Upper lobe of left lung (tissue), 6 donors: ENCODE measurements at places on chromosomes 6 and 20. TPM values are rescaled to one million over a fixed set of nuclear protein-coding genes. Genes with fewer than 3 reads are reported as not detected.

GRCh38 chr6:118580585-118581419 is 32.7 kb downstream of the PLN start:
- DNase-seq = no peak

- DNase-seq = no peak
Measured at GRCh38 chr6:139713424-139713823, 339.0 kb upstream of the CITED2 start.

GRCh38 chr20:58740356-58741308 is 48.0 kb downstream of the NPEPL1 start:
- no peak for DNase-seq

- no peak for DNase-seq
Measured at GRCh38 chr6:3340894-3341293, 82.1 kb downstream of the PSMG4 start.

GRCh38 chr6:139472351-139473015 is 98.0 kb upstream of the CITED2 start:
- no peak for DNase-seq

- DNase-seq = no peak
Measured at GRCh38 chr6:69343851-69344250, 453.0 kb downstream of the LMBRD1 start.

DNA sequence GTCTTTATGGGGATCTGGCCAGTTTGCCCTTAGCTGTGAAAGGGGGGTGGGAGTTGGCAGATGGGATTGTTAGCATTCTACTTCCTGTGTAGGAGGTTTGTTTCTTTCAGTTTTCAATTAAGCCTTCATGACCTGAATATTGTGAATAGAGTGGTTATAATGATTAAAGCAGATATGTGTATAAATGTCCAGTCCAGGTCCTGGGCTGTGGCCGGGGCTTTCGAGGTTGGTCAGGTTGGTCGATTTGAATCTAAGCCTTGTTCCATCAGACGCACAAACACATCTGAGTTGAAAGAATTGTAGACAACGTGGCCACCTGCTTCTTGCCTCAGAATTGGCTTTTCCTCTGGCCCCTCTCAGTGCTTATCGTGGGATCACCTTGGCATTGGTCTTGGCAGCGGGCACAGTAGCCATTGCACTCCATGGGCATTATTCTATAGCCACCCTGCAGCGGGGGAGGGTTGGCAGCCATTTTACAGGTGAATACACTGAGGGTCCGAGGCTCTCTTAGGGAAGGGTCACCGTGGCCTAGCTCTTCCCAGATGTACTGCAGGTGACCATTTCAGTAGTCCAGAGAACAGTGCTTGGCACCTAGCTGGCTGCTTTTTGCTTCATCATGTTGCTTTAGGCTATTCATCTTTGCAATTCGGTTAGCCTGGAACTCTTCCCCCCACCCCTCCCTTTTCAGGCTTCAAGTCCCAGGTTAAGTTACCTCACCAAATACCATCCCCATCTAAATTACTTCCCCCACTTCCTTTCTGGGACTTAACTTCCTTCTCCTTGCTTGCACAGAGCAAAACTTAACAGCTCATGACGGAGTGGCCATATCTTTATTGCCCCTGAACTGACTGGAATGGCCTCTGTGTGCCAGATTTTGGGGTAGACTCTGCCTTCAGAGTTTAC is 1.1 kb downstream of the RNF114 start:
- no peak for DNase-seq

DNA sequence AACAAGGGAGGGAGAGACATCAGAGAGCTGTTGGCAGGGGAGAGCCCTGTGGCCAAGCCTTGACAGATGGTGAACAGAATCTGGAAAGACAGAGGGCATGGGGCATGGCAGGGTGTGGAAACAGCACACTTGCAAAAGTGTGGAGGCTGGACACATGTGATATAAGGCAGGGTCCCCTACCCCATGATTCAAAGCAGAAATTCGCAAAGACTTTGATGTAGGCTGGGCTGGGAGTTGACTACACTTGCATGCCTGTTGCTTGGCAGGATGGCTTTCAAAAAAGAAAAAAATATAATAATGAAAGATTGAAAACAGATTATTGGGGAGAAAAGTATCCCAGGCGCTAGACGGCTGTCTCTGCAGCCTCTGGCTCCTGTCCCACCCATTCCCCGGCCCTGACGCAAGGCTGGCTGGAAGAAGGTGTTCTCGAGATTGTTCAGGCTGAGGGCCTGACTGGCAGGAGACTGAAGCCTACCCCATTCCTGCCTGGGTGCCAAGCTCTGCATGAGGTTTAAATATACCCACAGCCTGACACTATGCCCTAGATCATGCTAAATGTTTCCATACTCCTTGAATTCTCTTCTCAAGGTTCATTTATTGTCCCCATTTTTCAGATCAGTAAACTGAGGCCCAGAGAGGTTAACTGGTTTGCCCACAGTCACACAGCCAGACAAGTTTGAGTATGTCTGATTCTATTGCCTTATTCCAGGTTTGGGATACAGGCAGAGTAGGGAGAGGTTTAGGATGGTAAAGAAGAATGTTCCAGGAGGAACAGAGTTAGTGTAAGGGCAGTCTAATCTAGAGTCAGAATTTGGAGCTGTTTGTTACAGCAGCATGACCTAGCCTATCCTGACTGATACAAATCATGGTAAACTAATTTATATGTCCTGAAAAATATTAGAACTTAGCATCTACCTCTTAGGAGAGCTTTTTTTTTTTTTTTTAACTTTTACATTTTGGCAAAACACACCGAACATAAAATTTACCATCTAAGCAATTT is 23.4 kb upstream of the CCN5 start:
- DNase-seq = no peak

The IFT52 gene
- 16.8 TPM for total RNA-seq

The IMPG1 gene
- not detected for total RNA-seq

The SAPCD1 gene
- total RNA-seq = 6.2 TPM
